HS-27A (cell line): ENCODE measurements at places on chromosomes 16 and 17.

DNA sequence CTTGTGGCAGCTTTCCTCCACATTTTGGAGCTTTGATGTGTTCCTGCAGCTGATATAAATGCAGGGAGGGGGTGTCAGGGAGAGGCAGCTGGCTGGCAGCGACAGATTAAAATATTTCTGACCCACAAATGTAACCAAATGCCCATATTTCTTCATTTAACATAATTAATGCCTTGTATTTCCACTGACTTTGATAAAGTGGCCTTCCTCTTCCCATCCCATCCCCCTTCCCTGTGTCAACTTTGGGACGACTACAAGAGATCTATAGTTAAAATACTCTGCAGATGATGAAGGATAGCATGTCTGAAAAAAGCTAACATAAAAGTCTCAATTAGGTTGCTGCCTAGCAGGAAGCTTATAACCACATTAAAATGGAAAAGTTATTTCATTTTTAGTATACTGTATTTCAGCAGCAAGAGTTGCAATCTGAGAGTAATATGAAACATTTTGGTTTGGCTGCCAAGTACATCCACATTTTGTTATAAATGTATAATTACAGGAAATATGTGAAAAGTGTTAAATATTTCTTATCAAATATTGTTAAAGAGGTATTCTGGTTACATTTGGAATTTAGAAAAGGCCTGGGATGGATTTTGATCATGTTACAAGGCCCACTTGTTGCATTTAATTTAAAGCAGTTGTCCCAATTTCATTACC lies 238.7 kb upstream of the TBX2 start:
- DNase-seq: no peak

GRCh38 chr16:68105611-68106010 lies 20.4 kb downstream of the NFATC3 start:
- no peak for DNase-seq

DNA sequence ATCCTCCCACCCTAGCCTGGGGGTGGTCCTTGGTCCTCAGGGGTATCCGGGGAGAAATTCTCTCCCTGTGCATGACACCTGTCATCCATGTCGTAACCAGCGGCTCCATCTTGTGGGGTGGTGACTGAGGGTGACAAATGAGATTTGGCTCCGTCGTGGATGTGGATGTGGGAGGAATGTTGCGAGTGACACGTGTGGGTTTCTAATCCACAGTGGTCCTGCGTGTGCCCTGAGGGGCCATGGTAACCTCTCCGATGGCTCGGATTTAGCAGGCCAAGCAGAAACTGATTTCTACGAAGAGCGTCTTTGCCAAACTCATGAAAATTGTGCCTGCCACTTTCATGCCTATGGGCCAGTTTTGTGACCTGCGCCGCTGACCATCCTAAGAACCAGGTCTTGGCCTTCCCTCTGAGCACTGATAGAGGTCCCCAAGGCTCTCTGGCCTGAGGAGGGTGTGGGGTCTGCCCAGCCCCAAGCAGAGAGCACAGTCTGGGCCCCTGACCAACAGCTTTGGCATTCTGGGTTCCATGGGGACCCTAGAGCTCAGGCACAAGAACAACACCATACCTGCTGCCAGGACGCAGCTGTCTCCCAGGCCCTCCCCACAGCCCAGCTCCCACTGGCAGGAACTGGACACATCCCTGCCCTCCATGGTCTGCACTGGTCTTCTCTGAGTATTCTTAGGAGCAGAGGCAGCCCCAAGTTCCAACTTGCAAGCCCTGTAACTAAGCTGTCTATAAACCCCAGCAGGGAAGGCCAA lies 79.0 kb downstream of the AMFR start:
- no peak for DNase-seq

GRCh38 chr17:80473701-80474100 lies 2.7 kb downstream of the NPTX1 start:
- DNase-seq: no peak

DNA sequence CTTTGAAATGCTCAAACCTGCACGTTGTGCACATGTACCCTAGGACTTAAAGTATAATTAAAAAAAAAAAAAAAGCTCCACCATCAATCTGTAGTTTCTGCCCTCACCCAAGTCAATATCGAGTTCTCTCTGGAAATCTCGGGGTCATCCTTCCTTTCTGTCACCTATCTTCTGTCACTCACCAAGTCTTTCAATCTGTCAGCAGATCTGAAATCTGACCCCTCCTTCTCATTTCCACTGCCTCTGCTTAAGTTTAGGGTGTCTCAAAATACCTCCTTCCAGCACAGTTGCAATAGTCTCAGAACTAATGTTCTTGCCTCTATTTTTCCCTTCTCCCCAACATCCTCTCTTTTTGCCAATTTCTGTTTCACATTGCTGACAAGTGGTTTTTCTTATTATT lies 32.3 kb downstream of the FTO start:
- DNase-seq: no peak

GRCh38 chr17:29043539-29044145 lies 701 bp downstream of the PIPOX start:
- DNase-seq: no peak

DNA sequence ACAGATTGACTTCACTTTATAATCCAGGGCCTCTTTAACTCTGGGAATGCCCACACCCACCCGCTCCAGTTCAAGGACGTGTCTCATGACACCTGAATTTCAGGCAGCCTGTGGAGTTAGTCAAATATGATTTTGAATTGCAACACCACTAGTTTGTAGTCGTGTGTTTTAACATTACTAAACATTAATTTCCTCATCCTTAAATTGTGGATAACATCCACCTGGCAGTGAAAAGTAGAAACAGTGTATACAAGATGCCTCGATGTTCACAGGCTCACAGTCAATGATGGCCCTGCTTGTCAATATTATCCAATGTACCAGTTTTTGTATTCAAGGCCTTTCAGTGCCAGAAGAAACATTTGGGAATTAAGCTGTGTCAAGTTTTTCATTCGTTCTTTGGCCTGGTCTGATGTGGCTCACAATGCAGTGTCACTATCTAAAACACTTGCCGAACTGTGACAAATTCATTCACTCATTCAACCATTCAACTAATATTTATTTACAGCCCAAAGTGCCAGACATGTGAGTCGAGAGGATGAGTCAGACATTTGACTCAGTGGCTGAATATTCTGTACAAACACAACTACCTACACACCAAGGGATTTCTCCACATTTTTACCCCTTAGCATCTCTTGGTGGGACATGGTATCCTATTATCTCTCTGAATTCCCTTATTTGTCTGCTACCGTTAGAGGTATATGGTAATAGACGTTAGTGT lies 1.4 kb downstream of the MEIOB start:
- DNase-seq: peak; percentile 41

DNA sequence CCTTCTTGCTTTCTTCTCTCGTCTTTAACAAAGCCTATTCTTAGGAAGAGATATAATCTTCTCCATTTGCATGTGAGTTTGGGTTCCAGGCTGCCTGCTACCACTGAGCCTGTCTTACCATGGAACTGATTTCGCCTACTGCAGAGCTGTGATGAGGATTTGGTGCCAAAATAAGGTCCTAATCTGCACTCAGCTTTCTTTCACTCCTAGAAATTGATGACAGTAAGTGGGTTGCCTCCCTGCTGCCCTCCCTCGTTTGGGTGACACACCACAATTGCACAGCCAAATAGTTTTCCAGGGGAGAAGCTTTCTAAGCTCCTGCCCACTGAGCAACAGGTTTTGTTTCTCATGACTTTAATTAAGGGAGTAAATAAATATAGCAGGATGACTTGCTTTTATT lies 25.1 kb upstream of the ASIC2 start:
- no peak for DNase-seq

- no peak for DNase-seq
These were observed 92.8 kb downstream of the CYLD start for GRCh38 chr16:50834701-50835100.

- DNase-seq: no peak
These were observed 147.9 kb downstream of the MAF start for GRCh38 chr16:79452671-79453070.

DNA sequence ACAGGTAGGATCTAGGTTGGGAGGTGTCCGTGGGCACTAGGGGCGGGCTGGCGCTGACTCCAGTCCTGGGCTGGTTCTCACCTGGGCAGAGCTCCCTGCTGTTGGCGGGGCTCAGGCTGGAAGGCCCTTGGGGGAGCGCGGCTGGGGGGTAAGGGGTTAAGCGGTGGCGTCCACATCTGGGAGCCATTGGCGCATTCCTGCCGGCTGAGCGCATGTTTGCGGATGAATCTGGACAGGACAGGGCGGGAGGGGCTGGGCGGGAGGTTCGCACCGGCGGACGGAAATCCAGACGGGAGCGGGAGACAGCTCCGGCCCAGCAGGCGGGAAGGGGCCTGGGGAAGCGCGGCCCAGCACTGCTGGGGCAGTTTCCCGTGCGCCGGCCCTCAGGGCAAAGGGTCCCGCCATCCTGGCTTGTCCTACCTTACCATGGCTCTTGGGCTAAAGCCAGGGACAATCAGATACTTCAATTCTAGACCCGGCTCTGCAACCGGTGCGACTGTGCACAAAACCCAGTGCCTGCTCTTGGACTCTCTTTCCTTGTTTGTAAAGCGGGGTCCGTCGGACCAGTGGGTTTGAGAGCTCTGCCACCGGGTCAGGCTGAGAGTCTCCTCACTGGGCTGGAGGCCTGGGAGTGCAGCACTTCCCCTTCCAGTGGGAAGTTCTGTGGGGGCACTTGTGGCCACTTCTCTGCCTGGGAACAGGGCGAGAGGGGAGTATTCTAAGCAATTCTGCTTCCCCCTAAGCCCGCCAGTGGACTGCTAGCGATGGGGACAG lies 7.8 kb downstream of the RARA start:
- DNase-seq: no peak

- DNase-seq: no peak
These were observed 60.9 kb downstream of the RAI1 start for GRCh38 chr17:17742133-17742621.

- DNase-seq: no peak
These were observed 37.8 kb upstream of the RASD1 start for GRCh38 chr17:17533901-17534441.

DNA sequence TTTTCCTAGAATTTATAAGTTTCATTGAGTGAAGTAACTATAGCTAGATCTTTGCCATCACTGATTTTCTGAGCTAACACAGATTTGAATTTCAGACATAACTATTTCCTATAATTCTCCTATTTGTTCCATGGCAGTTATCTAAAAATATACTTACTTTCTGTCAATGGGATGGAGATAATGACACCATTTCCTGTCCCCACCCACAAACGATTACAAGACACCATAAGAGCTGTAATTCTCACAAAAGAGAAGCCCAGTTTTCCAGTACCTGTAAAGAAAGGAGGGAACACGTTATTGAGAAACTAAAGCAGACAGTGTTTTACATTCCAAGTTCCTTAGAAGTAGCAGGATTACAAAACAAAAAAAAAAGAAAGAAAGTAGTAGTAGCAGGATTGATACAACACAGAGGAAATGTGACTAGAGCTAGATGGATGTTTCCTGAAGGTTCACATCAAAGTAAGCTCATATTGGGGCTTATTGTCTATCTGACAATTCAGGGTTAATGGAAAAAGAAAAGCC lies 110.9 kb upstream of the TOB1 start:
- DNase-seq: no peak

- no peak for DNase-seq
These were observed 111.6 kb downstream of the DYNLRB2 start for GRCh38 chr16:80652441-80652840.

- DNase-seq: no peak
These were observed 69.7 kb downstream of the ZFHX3 start for GRCh38 chr16:72978212-72978611.

- DNase-seq: no peak
These were observed 46.8 kb downstream of the RNF112 start for GRCh38 chr17:19457830-19458271.

GRCh38 chr17:65684631-65685030 lies 123.2 kb upstream of the AXIN2 start:
- DNase-seq: no peak

GRCh38 chr17:66776999-66777688 lies 57.8 kb upstream of the CACNG5 start:
- no peak for DNase-seq

GRCh38 chr17:16483021-16483645 lies 8.9 kb downstream of the LRRC75A start:
- no peak for DNase-seq

- no peak for DNase-seq
These were observed 49.0 kb upstream of the ZCCHC14 start for GRCh38 chr16:87541872-87542234.

DNA sequence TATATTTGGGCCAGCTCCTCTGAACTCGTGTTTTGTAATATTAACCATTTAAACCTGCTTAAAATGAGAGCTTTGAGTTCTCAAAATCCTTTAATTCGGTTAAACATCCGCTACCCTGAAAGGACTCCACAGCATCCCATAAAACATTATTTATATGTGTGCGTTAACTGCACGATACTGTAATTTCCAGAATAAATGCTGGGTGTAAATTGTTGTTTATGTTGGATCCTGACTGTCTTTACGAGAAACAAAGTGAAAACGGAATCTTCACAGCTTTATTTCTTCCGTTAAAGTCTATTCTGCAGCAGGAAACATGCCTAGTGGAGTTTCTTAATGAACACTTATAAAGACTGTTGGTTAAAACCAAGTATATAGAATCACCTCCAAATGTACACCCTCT lies 143.4 kb downstream of the SNX11 start:
- DNase-seq: no peak

DNA sequence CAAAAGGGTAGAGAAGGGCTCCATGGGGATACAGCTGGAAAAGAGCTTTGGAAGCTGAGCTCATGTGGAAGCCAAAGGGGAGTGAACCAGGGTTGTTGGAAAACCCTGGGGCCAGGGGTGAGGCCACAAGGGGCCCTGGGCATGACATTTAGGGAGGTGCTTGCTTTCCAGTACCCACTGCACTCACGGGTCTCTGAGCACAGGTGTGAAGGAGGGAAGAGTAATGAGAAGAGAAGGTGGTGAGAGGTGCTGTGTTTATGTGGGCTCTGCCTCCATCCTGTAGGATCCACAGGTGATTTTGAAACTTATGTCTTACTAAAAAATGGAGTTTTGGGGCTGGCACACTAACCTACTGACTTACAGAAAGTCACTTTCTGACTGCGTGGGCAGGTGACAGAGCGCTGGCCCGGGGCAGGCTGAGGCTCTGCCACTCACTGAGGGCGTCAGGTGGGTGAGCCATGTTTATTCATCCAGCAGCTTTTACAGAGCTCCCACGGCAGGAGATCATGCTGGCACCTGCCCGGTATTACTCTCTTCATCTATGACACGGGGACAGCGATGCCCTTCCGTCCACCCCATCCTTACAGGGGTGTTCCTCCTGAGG lies 18.9 kb downstream of the KSR1 start:
- no peak for DNase-seq

DNA sequence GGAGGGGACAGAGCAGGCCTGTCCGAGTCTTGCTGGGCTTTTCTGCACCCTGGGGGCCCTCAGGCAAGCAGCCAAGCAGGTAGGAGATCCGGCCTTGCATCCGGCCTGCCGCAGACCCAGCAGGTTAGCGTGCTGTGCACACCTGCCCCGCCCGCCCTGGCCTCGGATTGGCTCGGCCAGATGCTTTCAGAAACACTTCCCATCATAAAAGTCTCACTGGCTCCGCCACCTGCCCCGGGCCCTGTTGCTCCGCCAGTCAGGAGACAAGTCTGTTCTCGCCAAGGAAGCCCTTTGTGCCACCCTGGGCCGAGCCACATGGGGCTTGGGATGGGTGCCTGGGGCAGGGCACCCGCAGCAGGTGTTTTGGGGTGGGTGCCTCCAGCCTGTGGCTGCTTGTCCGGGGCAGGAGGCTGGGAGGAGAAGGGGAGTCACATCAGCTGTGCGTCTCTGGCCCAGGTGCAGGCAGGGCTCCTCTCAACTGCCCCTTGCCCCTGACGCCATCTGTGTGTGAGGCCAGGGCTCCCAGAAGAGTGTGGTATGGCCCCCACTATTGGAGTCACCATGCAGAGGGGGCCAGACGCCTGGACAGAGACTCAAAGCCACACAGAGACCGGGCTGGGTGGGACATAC lies 228.2 kb upstream of the GSE1 start:
- no peak for DNase-seq

GRCh38 chr17:63430223-63430622 lies 15.9 kb downstream of the CYB561 start:
- DNase-seq: no peak
